ENCODE measurements at places on chromosomes 1 and 21.
A peak's percentile ranks its signal among the peaks of the same experiment; 100 is the strongest.

DNA sequence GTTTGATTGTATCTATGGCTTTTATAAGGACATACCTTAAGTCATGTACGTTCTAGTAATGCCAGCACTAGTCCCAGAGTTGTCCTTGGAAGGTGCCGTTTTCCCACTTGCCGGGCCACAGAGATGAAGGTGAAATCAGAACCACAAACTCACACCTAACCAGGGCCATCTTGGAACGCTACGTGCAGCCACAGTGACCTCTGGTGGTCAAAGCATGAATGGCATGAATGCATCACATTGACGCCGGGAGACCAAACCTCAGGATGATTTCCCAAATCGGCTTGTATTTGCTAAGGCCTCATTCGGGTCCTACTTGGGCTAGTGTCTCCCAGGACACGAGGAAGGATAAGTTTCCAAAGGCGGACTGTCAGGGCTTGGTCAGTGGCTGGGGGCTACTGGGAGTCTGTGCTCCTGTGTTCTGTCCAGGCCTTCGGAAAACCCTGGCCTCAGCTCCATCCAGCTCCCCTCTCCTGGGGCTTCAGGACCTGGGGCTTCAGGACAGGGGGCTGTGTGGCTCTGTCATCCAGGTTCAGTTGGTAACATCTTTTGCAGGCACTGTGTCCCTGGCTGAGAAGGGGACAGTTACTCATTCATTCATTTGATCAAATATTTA is 260.5 kb downstream of the PRDM2 start:
- DNase-seq, result no peak

DNA sequence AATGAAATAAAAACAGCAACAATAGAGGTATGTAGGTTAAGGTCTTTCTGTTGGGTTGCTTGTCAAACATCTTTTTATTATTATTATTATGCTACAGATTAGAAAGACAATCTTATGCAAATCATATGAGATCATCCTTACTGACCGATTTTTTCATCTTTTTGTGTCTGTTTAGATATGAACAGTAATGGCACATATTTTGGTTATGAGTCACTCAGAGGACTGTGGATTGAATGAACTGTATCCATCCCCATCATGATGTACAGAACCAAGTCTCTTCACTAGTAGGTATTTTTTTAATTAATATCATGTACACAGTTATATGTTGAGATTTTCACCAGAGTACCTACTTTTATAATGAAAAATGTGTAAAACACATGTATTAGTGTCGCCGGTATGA is 159.1 kb downstream of the CHRM3 start:
- DNase-seq, result no peak

GRCh38 chr1:101299710-101300109 is 62.9 kb downstream of the S1PR1 start:
- DNase-seq, result no peak

- DNase-seq, result no peak
Measured at GRCh38 chr1:152313319-152313801, 11.7 kb downstream of the FLG start.

GRCh38 chr1:244862354-244862698 is 2.0 kb downstream of the HNRNPU start:
- no peak for DNase-seq

DNA sequence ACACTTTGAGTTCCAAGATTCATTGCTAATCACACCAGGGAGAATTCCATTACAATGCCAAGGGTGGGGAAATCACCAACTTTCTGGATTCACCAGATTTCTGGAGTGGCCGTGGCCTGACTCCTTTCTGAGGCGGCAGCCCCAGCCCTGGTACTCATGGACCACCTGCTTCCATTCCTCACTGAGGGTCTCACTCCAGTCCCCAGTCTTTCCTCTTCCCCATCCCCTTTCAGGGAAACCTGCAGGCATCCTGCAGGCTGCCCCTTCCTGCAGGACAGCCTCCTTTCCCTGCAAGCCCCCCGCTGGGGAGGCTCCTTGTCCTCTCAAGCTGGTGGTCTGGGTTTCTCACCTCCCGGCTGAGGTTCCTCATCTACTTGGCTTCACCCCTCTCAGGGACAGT is 12.7 kb upstream of the CDK18 start:
- no peak for DNase-seq

DNA sequence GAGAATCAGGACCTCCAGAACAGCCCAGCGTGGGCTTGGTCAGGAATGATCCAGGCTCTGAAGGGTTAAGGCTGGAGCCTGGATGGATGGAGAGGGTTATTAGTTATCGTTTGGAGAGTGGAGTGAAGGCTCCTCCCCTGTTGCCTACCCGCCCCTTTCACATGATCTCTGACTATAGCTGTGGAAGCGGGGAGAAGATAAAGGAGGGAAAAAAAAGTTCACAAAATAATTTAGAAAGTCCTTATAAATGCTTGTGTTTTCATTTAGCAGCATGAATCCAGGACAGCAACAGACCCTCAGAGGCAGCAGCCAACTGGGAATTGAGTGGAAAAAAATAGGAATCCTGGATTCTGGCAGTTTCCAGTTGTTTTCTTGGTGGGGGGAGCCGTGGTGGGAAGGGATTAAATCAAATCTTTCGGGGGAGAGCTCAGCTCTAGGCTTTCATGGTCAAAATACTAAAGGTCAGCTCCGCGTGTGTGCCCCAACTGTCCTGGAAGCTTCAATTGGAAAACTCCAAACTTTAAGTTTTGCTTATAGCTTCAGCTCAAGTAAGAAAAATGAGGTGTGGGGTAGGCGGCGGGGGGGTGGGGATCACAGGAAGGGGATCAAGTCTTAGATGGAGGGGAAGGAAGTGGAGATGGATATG is 595 bp upstream of the DDR2 start:
- no peak for DNase-seq

DNA sequence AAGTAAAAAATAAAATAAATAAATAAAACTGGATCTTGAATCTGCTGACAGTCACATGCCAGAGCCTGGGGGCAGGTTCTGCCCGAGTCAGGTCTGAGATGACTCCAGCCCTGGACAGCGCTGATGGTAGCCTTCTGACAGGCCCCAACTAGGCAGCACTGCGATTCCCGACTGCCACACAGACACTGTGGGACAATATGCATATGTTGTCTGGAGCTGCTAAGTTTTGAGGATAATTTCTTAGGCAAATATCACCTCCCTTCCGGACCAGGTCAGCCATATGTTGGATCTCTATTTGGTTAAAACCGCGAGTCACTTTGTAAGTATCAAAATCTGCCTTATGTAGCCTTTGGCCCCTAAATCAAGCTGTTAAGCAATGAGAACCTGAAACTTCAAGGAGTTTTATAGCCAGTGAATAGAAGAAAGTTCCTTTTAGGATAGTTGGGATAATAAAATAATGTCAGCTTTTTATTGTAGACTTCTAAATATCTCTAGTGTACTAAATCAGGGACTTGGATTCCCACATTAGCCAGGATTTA is 20.8 kb upstream of the TRIM17 start:
- DNase-seq, result no peak

GRCh38 chr1:234980645-234981396 is 147.8 kb downstream of the TOMM20 start:
- DNase-seq, result peak; percentile 91

DNA sequence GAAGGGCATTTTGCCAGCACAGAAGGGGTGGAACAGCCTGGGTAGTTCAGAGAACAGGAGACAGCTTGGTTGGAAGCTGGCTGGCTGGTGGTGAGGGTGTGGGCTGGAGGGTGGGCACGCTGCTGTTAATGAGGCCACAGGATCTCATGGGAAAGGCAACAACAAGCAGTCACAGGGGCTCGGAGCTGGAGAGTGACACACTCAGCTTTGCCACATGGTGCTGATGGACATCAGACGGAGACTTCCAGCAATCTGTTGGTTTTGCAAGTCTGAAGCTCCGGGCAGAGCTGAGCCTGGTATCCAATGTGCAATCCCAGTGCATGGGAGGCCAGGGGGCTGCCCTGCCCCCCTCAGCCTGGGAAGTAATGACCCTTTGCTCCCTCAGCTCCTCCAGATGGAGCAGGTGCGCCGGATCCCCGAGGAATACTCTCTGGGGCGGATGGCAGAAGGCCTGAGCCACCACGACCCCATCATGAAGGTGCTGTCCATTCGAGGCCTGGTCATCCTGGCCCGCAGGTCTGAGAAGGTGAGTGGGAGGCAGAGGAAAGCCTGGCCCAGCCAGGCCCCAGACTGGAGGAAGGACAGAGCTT is 15.6 kb upstream of the TTC4 start:
- peak; percentile 41 for DNase-seq

DNA sequence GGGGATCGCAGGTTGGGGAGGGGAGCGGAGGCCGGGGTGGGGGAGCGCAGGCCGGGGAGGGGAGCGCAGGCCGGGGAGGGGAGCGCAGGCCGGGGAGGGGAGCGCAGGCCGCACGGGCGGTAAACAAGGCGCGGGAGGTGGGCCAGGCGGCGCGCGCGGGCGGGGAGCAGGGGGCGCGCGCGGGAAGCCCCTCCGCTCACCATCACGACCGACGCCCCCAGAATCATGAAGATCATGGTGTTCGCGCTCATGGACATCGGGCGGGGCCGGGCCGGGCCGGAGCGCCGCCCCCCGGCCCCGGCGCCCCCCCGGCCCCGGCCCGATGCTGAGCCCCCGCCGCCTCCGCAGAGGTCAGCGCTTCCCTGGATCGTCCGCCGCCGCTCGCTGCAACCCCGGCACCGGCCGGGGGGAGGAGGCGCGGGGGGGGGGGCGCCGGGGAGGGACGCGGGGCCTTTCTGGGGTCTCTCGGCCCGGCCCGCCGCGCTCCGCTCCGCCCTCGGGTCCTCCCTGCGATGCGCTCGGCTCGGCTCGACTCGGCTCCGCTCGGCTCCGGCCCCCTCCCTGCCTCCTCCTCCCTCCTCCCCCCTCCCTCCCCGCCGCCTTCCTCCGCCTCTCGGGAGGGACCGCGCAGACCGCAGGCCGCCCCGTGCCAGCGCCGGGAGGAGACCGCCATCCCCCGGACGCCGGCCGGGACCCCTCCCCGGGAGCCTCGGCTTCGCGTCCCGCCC is at the start of gene TMEM240:
TMEM240 (minus strand) TSS at position 535 of the 728 bp plus-strand sequence; CDS start at position 257, 278 bp downstream.
- DNase-seq, result peak; percentile 79

- DNase-seq, result no peak
Measured at GRCh38 chr1:99465176-99465900, 180.6 kb upstream of the PALMD start.

GRCh38 chr1:46184920-46185658 is 8.8 kb upstream of the P3R3URF start:
- no peak for DNase-seq

DNA sequence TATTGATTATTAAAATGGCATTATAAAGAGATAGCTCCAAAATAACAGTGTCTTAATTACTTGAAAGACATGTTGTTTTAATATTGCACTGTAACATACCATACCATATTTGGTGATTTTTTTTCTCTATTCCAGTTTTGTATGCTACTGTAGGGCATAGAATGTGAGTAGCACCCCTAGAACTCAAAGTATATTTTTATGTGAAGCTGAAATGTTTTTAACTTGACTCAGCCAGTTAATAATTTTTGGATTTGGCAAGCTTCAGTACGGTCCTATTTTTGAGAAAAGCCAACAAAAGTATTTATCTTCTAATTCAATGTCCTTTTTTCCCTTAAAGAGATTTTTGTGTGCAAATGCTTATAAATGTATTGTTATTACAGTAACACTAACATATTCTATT is 593.8 kb downstream of the USP25 start:
- no peak for DNase-seq

DNA sequence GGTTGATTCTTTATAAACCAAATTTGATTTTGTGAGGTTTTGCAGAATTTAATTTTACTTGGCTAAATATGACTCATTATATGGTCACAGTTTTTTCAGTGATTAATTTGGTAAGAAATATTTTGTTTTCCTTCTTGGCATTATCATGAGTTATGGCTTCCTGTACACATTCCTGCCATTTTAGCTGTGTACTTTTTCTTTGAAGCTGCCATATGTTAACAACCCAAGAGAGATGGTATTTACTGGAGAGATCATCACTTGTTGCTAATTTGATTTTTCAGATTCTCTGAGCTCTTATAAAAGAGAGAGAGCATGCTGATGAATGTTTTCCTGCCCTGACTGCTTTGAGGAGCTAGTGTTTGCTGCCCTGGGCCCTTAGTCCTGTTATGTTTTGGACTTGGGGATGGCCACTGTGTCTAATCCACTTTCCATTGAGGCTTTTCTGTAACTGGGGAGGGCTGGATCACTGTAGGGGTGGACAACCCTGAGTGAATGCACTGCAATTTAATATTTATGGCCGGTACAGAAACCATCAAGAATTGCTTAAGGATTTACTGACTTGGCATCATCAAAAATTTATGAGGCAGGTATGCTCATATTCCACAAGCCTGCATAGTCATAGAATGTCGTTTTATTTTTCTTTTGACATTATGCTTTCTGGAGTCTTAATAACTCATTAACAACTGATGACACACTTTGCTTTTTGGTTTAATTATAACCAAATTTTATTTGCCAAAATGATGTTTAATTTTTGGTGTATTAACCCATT is 200.9 kb downstream of the DISC1 start:
- DNase-seq, result no peak

DNA sequence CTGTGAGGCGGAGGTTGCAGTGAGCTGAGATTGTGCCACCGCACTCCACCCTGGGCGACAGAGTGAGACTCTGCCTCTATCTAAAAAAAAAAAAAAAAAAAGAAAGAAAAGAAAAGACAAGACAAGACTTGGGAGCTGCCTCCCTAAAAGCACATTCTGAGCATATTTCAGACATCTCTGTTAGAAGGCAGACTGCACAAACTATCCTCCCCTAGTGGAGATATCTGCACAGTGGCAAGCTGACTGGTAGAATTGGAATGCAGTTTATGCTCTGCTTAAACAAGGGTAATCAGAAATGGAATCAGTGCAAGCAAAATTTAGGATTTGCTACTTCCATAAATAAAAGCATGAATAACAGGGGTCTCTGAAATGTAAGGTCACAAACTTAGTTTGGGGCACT is 31.8 kb downstream of the GNG4 start:
- DNase-seq, result no peak

GRCh38 chr1:25110036-25110435 is 122.3 kb downstream of the SYF2 start:
- no peak for DNase-seq

- DNase-seq, result no peak
Measured at GRCh38 chr21:44902268-44903049, 18.2 kb downstream of the ITGB2 start.

- DNase-seq, result no peak
Measured at GRCh38 chr1:234600418-234601281, 9.3 kb downstream of the IRF2BP2 start.

DNA sequence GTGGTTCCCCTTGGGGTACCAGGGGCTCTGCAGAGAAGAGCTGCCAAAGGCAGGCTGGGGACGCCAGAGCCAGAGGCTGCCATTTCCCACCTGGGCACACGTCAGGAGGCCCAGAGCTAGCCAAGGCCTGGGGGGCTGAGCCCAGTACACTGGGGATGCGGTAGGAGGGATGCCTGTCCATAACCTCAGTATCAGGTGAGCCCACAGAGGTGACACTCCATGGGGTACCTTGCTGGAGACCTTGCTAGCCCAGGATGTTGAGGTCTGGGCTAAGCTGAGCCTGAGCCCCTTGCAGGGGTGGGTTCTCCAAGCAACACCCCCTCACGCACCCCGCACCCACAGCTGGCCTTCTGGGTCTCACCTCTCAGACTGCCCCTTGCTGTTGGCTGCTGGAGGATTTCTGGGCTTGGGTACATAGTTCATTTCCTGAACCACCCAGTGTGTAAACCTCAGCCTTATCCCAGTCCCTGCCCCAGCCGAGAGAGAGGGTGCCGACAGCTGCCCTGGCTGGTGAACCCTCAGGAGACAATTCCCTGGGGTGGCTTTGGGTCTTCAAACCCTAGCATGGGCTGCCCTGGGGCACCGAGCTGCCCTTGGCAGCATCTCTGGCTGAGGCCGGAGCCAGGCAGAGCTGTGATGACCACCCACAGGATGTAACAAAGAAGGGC is 92.5 kb upstream of the VAMP3 start:
- DNase-seq, result no peak
